CD4-positive, alpha-beta T cell treated with Interleukin-6 at 100 ng/mL for 8 hours (primary cell): ENCODE measurements at places on chromosomes 5 and 9.

- no peak for DNase-seq
These were observed 752.1 kb downstream of the DTWD2 start for GRCh38 chr5:118236108-118236849.

DNA sequence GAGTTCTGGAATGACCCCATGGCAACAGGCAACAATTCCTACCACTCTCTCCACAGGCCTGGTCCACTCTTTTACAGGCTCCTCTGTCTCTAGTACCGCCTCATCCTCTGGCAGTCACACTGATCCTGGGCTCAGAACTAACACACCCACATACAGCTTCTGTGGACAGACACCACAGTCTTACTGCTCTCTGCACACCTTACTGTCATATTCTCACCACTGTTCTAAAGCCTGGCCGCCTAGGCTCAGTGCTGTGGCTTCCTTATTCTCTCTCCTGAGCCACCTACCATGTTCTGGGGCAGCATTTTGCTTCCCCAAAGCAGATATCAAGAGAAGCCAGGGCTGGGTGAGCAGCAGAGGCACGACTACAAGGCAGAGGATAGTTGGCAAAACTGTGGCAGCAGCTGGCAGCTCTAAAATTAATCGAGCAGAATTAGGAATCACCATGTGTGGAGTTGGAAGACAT is 14.8 kb downstream of the REEP5 start:
- DNase-seq = no peak

GRCh38 chr9:3441197-3441816 is 84.5 kb downstream of the RFX3 start:
- DNase-seq = peak; percentile 36

GRCh38 chr5:32230356-32231099 is 56.4 kb upstream of the GOLPH3 start:
- no peak for DNase-seq

DNA sequence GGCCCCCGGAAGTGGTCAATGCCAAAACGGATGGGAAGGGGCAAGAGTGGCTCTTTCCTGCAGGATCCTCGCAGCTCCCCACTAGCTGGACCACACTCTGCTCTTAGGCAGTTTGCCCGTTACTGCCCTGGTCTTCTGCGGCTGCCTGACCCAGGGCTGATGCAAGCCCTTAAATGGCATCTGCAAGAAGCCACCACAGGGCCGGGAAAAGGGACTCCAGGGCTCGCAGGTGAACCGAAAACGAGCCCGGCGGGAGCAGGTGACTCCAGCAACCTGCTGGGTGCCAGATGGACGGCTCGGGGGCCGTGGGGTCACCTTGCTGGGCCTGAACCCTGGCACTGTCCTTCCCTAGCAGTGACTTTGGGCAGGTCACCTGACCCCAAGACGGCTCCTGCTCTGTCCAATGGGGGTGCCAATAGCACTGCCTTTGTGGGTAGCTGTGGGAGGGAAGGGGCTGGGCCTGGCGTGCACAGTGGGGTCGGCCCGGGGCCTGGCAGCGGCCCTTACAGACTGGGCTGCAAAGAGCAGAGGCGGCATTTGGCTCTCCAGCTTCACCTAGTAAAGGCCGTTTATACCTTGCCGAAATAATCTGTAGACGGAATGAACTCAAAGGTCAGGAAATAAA is 1.3 kb downstream of the TMEM250 start:
- DNase-seq = no peak

GRCh38 chr9:26033336-26033735 is 355.1 kb upstream of the TUSC1 start:
- DNase-seq = no peak

GRCh38 chr5:41403846-41404245 is 106.6 kb downstream of the PLCXD3 start:
- DNase-seq = no peak

- no peak for DNase-seq
These were observed 115.7 kb downstream of the UGCG start for GRCh38 chr9:112012026-112012902.

DNA sequence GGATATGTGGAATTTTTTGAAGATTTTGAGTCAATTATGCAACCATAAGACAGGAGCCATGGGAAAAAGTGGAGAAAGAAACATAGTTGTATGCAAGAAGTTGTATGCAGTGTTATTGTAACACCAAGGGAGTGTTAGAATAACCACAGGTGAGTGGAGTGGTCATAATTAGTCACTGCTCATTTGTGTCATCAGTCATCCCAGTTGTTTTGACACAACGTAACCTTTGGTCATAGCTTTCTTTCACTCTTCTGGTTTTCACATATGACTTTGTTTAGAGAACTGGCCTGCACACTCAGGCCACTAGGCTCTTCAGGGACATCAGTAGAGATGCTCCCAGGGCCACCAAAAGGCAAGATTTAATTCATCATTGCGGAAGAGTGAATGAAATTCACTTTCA is 158.7 kb upstream of the HMHB1 start:
- no peak for DNase-seq

DNA sequence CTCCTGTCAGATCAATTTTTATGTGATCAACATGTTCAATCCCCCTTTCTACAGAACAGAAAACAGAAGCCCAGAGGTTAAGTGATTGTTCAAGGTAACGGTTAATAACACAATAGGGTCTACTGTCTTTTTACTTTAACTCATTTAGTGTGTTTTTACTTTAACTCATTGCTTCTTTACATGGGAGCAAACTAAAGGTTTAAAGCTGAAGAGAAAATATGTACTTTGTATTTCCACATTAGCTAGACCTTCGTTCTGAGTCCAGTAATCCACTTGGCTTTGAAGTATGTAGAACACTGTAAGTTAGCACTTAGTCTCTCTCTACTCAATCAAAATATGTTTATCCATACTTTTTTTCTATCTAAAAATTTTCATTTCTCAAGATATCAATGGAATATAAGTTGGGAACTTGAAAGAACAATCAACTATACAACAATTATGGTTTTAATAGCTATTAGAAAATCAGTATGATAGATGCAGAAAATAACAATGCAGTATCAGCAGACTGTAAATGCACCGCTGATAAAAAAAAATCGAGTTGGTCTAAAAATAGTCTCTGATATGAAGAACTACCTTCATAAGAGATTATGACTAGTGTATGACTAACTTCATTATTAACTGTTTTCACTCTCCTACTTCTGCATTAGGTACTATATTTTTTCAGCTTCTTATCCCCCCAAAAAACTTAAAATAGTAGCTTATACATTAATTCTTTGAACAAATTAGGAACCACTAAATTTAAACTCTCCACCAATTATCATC is 20.6 kb downstream of the PGGT1B start:
- DNase-seq = no peak

DNA sequence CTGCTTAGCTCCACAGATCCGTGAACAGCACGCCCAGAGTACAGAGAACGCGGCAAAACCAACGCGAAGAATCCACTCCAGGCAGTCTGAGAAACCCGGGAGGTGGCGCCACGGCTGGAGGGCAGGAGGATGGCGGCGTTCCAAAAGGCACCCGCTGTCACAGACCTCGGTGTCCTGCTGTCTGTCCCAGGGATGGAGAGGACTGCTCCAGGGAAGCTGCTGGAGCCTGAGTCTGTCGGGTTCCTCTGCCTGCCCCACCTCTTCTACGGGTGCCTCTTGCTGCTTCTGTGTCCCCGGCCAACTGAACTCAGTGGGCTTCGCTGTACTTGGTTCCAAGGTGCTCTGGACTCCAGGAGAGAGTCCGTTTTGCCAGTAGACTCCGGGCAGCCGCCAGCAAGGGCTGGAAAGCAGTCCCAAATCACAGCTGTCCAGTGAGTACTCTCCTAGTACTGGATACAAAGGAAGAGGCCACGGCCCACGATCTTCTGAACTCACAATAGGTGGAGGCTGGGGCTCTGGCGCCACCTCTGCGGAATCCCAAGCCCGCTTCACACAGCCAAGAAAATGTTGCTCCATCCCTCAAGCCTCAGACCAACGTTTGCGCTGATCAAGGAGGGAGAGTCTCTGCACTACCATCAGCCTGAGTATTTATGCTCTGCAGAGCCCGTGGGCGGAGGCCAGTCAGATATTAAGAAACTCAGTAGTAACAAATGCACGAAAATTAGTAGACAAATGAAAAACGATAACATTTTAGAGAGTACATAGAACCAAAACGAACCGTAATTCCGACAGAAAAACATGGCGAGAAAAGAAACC is 440 bp downstream of the ANXA2R start:
- peak; percentile 68 for DNase-seq

DNA sequence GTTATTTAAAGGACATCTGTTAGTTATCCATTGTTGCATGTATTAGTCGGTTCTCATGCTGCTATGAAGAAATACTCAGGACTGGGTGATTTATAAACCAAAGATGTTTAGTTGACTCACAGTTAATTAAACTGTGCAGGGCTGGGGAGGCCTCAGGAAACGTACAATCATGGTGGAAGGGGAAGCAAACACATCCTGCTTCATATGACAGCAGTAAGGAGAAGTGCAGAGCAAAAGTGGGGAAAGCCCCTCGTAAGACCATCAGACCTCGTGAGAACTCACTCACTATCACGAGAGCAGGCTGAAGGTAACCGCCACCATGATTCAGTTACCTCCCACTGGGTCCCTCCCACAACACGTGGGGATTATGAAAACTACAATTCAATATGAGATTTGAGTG is 2064.1 kb downstream of the MAT2B start:
- DNase-seq = no peak

GRCh38 chr9:94210616-94211603 is 48.2 kb upstream of the ZNF169 start:
- no peak for DNase-seq

- DNase-seq = no peak
These were observed 2.5 kb downstream of the GPBP1 start for GRCh38 chr5:57176350-57176857.

DNA sequence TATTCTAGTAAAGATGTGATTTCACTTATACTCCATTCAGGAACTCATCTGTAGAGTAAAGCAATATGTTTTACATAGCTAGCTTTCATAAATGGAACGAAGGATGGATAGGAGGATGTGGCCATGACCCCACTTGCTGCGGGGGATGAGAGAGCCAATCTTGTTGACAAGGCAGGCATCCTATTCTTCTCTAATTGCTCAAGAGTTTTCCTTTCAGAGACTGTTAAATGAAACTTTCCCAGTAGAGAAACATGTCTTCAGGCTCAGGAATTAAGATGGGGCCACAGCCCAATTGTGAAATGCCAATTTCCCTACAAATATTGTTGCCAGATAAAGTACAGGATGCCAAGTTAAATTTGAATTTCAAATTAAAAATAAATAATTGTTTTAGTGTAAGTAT is 196.2 kb upstream of the TUT7 start:
- no peak for DNase-seq

- no peak for DNase-seq
These were observed 51.3 kb downstream of the SNX24 start for GRCh38 chr5:122896598-122897282.

GRCh38 chr5:91332267-91333045 is 50.7 kb downstream of the ARRDC3 start:
- DNase-seq = no peak

DNA sequence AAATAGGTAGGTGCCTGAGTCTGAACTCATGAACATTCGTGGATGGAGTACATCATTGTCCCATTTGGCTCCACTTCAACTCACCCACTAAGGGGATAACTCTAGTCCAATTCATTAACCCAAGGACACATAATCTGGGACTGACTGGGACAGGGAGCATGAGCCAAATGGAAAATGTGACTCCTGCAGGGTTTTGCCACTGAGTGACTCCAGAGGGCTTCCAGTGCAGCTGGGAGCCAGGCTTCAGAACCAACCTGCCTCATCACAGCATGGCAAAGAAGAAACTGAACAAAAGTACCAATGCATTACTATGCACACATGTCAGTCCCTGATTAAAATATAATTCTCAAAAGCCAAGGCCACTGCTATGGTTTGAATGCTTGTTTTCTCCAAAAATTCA is 159.7 kb upstream of the SNX2 start:
- DNase-seq = no peak

- no peak for DNase-seq
These were observed 66.0 kb upstream of the ZFAND5 start for GRCh38 chr9:72431036-72431435.

- DNase-seq = no peak
These were observed 780.0 kb downstream of the SEMA5A start for GRCh38 chr5:8765886-8766285.

DNA sequence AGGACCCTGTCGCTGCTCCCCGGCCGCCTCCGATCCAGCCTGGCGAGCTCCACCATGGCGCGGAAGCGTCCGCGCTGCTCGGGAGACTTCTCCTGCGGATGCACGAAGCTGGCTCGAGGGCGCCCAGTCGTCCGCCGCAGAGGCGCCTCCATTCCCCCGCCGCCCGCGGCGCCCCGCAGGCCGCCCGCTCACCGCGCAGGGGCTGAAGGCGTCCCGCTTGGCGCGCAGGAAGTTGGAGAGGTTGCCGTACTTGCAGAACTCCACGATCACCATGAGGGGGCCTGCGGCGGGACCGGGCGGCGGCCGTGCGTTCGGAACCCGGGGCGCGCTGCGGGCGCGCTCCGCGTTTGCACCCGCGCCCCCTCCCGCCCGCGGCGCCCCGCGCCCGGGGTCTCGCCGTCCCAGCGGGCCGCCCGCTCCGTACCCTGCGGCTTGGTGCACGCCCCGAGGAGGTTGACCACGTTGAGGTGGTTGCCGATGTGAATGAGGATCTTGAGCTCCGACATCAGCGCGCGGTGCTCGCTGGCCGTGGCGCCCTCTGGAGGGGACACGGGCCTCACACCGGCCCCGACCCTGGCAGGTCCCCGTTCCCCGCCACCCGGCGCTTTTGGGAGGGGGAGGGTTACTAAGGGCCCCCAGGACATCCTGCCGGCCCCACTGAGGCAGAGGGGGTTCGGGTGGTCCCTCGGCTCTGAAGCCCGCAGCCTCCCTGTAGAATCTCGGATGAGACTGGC is 27.7 kb upstream of the SCGB3A1 start:
- no peak for DNase-seq

GRCh38 chr5:59436364-59437148 is 457.0 kb downstream of the PDE4D start:
- DNase-seq = no peak

DNA sequence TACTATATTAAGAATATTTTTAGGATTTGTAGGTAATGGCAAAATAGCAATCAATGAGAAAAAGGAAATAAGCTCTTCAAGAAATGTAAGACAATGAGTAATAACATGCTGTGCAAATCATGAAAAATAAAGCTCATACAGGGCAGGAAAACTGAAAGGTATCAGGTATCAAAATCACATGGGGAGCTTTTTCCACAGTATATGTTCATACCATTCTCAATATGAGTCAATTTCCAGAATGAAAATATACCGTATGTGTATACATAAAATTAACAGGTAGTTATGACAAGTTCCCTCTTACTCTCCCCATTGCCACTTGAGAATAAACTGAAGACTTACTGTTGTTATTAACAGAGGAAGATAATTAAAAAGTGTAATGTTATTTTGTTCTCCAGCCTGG is 35.9 kb downstream of the EFCAB9 start:
- DNase-seq = no peak

DNA sequence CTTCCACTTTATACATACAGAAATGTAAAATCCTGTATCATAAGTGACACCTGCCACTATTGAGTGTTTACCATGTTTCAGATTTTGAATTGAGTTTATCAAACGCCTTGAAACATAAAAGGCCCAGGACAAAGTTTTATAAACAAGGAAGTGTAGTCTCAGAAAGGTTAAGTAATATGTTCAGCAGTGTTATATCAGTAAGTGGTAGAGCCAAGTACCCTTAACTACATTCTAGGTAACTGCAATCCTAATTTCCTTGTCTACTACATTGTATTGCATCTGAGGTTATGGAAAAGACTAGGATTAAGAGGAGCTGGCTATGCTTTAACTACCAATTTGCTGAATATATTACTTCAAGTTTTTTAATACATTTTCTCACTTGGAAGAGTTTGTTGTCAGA is 641.6 kb downstream of the LRRC70 start:
- DNase-seq = no peak

- no peak for DNase-seq
These were observed 139.3 kb upstream of the NR3C1 start for GRCh38 chr5:143542798-143543144.
